ENCODE measurements at places on chromosomes 11 and 22.

DNA sequence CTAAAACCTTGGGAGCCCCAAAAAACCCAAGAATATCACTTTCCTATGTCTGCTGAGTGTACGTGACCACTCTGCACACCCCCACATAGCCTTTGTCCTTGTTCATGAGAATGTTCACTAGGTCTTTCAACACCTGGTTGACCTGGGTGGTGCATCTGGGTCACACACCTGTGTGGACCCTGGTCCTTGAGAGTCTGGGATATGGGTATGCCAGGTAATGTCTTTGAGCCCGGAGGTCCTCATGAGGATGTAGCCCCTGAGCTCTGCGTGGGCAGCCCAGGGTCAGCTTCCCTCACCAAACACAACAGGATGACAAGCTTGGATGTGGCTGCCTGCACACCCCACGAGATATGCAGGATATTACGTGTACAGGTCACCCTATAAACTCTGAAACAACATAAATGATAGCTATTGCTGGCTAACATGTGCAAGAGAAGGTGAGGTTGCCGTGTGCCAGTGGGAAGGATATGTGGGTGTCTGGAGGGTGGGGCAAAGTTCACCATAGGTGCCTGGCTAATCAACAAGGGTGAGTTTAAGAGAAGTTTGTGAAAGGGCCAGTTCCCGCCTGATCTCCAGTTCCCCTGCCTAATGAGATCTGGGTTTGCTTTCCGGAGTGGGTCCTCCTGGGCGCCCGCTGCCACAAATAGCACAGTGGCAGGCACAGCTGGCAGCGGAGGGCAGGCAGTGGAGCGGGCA lies 1.4 kb upstream of the PPARA start:
- DNase-seq: no peak

- no peak for DNase-seq
Measured at GRCh38 chr11:17821648-17822400, 87.2 kb downstream of the KCNC1 start.

- no peak for DNase-seq
Measured at GRCh38 chr22:16922706-16923105, 85.3 kb downstream of the GAB4 start.

DNA sequence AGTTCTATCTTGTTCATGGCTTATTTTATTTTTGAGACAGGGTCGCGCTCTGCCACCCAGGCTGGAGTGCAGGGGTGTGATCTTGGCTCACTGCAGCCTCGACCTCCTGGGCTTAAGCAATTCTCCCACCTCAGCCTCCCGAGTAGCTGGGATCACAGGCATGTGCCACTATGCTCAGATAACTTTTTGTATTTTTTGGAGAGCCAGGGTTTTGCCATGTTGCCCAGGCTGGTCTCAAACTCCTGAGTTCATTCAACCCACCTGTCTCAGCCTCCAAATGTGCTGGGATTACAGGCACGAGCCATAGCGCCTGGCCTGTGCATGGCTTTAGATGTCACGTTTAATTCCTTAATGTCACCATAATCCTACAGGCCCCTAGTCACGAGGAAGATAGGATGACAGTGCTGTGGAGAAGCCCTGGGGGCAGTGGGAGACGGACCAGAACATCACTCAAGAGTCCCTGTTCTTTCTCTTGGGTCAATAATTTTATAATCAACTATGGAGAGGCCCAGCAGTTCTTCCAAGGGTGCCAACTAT lies 99.5 kb downstream of the RDX start:
- DNase-seq: no peak

DNA sequence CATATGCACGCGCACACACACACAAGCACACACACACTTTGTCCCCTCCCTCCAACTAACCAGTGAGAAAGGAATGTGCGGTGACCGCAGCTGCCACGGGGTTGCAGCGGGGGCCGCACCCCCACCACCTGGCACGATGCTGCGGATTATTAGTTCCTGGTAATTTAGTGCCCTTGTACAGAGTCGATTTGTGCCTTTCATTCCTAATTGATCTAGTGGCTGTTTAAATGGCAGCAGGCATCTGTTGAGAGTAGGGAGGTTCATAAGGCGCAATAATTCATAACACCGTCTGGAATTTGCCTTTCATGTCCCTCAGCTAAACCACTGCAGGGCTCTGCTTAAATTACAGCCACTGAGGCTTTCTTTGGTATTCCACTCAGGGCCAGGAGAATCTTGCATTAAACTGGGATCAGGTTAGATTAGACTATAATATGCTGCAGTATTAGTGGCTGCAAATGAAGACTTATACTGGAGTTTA lies 113.7 kb downstream of the FEZ1 start:
- DNase-seq: no peak

DNA sequence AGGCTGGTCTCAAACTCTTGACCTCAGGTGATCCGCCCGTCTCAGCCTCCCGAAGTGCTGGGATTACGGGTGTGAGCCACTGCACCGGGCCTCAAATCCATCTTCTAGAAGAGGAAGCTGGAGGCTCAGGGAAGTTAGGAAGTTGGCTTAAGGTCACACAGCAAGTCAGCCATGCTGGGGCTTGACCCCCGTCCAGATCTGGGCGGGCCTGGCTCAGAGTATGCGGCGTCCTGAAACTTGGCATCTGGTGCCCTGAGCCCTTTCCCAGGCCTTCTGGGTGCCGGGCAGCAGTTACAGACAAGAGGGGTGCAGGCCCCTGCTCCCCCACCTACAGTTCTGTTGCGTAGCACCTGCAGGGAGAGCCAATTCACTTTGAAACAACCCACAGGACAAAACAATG lies 11.2 kb downstream of the MPPED1 start:
- DNase-seq: no peak

- DNase-seq: no peak
Measured at GRCh38 chr22:46551321-46551720, 13.9 kb upstream of the CELSR1 start.

DNA sequence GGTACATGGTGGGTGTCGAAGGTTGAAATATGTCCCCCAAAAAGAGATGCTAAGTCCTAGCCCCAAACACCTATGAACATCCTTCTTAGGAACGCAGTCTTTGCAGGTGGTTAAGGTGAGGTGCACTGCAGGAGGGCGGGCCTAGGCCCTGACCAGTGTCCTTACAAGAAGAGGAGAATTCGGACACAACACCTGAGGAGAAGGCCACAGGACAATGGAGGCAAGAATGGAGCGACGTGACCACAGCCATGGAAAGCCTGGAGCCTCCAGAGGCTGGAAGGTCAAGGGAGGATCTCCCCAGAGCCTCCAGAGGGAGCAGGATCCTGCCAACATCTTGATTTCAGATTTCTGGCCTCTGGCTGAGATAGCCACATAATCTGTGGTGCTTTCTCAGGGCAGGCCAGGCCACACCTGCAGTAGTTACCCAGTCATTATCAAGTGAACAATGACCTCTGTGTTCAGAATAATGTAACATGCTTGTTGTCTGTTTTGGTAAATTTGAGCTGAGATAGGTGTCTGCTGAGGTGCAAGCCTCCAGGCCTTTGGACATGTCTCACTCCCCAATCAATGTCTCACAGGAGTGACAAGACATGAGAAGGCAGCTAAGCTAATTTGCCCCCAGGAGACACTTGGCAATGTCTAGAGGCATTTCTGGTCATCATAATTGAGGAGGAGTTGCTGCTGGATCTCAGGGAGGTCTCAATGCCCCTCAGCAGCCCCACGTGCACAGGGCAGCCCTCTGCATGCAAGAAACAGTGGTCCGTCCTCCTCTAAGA lies 498.9 kb downstream of the BRD1 start:
- DNase-seq: no peak

DNA sequence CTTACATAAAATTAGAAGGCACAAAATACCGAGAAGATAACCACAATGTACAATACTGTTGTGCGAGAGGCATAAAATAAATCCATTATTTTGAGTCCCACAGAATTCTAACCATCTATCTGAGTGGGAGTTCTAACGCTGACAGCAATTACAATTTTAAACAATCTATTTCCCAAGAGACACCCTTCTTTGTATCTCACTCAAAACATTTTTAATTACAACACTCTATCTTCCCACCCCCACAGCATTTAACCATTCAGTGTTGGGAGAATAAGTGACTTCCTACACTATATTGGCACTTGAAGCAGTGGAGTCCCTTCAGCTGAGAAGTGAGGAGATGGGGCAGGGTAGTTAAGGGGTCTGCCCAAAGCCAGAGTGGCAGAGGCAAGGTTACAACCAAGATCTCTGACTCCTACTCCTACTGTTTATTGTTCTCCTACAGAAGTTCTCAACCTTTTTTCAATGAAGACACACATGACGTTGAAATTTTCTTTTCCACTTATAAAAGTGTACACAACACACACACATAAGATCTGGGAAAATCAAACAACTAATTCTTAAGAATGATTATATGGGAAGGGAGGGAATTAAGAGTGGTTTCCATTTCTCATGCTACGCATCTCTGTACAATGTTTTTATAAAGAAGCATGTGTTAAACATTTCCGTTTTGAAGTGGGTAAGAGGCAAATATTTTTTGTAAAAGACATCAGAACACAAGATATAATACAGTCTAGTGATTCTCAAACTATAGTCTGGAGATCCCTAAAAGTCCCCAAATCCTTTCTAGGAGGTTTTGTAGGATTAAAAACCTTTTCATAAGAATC lies 10.9 kb downstream of the SLC25A17 start:
- DNase-seq: no peak

DNA sequence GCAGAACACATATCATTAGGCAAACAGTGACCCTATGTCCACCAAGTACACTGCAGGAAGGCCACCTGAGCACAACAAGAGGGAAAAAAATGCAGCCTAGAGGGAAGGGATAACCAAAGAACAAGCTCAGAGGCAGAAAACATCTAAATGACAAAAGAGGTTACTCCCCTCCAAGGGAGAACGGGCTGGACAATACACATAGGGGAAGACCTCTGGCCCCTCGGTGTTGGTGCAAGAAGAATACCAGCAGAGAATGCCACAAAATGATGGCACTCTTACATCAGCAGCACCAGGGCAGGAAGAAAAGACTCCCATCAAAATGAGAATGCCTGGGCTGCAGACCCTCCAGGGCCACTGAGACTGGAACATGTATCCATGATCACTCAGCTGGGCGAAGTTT lies 66.6 kb upstream of the OPCML start:
- DNase-seq: no peak

GRCh38 chr11:67439321-67440228 lies 2.1 kb upstream of the PTPRCAP start:
- no peak for DNase-seq

DNA sequence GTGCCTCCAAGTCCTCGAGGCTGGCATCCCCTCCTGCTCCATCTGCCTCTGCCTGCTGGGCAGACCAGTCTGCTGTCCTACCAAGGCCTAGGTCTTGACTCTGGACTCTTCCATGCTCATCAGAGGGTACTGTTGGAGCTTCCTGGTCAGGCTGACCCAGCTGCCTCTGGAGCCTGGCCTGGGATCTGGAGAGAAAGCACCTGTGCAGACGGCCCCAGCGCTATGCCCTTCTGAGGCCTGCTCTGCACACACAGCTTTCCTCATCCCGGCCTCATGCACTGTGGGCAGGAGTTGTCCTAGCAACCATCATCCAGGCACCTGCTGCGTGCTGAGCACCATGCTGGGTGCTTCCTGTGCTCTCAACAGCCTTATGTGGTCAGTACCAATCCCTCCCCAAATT lies 70.8 kb downstream of the CDKN1C start:
- no peak for DNase-seq

GRCh38 chr11:47244448-47245350 lies 3.9 kb downstream of the ACP2 start:
- no peak for DNase-seq

- no peak for DNase-seq
Measured at GRCh38 chr22:20810645-20811044, 36.7 kb downstream of the SERPIND1 start.

- no peak for DNase-seq
Measured at GRCh38 chr11:2844116-2844842, 41.3 kb downstream of the CDKN1C start.

DNA sequence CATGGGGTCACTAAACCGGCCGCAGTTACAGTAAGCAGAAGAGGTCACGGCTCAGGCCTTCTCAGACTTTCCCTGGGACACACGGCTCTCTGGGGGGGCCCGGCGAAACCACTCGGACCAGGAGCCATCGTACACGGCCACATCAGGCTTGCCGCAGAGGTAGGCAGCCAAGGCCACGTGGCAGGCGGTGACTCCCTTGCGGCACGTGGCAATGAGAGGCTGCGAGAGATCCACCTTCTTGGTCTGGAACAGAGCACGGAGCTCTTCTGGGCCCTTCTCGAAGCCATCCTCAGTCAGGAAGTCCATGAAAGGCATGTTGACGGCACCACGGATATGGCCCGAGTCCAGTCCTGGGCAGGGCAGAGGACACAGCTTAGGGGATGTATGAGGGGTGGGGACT lies 8.3 kb downstream of the TST start:
- no peak for DNase-seq

GRCh38 chr11:102610200-102610599 lies 14.9 kb downstream of the MMP20 start:
- DNase-seq: no peak

GRCh38 chr11:71281204-71281603 lies 28.8 kb upstream of the SHANK2 start:
- DNase-seq: no peak

- no peak for DNase-seq
Measured at GRCh38 chr11:122285070-122285988, 169.3 kb upstream of the BLID start.

DNA sequence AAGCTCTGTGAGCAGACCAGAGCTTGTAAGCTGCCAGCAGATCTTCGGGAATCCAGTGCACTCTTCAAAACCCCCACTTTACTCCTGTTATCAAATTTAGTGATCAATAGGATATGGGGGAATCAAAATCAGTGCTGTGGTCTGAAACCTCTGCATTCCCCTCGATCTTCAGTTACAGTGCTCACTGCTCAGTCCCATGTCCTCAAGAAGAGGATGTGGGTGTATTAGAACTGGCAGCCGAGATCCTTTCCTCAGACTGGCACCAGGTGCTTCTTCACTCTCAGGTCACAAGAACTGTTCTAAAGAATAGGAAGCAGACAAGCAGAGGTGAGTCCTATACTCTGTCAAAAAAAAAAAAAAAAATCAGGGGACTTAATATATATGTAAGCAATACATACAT lies 15.3 kb upstream of the MAML2 start:
- no peak for DNase-seq

GRCh38 chr22:49954991-49955580 lies 5.5 kb upstream of the PIM3 start:
- DNase-seq: no peak

DNA sequence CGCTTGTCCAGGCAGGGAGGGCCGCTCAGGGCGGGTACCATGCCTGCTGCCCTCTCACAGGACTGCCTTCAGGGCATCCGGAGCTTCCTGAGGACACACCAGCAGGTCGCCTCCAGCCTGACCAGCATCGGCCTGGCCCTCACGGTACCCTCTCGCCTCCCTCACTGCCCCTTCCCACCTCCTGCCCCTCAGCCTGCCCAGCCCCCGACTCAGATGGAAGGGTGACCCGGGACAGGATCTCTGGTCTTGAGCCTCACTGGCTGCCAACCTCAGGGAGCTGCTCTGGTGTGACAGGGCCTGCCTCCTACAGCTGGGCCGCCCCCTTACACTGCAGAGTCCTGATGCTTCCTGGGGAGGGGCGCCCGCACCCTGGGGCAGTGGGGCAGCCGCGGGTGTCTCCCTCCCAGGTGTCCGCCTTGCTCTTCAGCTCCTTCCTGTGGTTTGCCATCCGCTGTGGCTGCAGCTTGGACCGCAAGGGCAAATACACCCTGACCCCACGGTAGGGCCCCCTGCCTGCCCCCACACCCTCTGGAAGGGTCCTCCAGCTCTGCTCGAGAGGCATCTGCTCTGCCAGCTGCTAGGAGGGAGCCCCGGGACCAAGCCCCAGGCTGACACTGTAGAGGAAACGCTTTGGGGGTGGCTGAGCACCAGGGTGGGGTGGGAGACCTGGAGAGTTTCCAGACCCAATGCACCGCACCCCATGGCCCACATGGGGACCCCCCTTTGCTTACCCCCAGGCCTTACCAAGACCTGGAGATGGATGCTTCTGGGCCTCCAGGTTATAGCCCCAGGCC lies 14.6 kb downstream of the TSPAN32 start:
- no peak for DNase-seq

Data from Panc1 (cell line).